ENCODE measurements at places on chromosomes 5 and 9.

GRCh38 chr5:61257421-61257820 lies 74.6 kb upstream of the ZSWIM6 start:
- DNase-seq, result no peak

DNA sequence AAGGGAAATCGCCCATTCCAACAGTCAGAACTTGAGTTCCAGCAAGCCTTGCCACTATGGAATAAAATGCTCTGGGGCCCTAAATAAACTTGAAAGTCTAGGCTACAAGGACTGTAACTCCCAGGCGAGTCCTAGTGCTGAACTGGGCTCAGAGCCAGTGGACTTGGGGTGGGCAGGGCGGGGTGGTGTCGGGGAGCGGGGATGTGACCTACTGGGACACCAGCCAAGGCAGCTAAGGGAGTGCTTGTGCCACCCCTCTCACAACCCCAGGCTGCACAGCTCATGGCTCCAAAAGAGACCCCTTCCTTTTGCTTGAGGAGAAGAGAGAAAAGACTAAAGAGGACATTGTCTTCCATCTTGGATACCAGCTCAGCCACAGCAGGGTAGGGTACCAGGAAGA lies 61.5 kb downstream of the MEIKIN start:
- DNase-seq, result peak; percentile 42

DNA sequence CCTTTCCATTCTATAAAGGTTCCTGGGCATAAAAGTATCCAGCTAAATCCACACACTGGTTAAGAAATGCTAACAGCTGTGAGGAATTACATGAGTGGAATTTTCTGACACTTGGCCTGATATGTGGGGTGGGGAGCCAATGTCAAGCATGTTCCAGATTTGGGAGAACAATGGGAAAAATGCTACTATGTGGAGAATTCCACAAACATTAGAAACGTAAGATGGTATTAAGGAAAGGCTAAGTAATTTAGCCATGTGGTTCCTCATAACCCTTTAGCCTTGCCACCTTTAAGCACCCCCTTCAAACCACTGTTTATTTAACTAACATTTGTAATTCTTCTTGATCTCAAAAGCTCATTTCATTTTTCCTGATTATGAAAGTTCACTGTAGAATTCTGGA lies 149.2 kb downstream of the GNA14 start:
- DNase-seq, result no peak

GRCh38 chr5:157877821-157878220 lies 18.9 kb upstream of the CLINT1 start:
- DNase-seq, result no peak

GRCh38 chr5:77920359-77921058 lies 144.4 kb upstream of the TBCA start:
- DNase-seq, result no peak

DNA sequence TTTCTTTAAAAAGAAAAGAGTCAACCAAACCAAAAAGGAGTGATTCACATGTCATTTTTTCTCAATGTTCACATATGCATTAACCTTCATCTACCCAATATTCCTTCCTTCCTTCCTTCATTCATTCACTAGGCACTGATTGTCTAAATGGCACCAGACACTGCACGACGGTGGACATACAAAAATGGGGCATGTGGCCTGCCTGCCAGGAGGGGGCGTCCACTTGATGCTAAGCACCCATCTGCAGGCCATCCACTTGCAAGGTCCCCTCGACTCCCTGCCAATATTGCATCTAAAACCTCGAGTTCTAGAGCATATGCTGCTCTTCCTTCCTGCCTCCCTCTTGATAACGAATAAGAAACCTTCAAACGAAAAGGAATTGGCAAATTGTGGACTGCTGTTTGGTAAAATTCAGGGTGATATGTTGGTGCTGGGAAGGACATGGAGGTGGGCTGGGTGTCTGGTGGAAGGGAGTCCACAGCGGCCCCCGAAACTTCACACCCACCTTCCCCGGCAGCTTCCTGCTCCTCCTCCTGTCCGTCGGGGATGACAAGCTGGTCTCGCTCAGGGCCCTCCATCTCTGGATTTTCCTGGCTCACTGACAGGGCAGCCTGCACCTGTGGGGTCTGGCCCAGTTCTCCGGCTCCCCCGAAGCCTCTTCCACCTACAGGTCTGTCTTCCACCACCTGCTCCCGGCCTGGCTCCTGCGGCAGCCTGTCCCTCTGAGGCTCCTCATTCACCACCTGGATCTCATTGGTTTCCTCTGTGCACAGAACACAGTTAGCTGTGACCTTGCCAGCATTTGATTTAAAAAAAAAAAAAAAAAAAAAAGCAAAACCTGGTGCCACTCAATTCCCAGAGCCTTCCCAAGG lies 64.3 kb downstream of the GOLM1 start:
- DNase-seq, result no peak

GRCh38 chr9:84283946-84284345 lies 56.6 kb downstream of the SLC28A3 start:
- peak; percentile 84 for DNase-seq

- no peak for DNase-seq
Measured at GRCh38 chr9:88628114-88628513, 93.1 kb downstream of the NXNL2 start.

DNA sequence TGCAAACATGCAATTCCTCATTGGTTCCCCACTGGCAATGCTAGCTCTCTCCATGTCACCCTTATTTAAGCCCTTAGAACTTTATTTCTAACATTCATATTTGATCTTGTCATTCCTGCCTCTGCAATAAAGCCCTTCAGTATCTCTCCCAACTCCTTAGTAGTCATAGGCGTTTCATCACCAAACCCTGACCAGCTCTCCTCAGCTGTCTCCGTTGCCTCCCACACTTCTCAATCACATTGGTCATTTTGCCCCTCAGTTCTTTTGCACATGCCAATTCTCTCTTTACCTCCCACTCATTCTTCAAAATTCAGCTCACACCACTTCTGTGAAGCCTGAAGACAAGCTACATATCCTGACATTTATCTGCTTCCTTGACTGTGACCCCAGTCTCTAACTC lies 2.8 kb upstream of the RUSC2 start:
- DNase-seq, result no peak

- DNase-seq, result no peak
Measured at GRCh38 chr5:133260715-133261114, 208.9 kb downstream of the HSPA4 start.

- no peak for DNase-seq
Measured at GRCh38 chr9:100160021-100160420, 61.0 kb downstream of the INVS start.

DNA sequence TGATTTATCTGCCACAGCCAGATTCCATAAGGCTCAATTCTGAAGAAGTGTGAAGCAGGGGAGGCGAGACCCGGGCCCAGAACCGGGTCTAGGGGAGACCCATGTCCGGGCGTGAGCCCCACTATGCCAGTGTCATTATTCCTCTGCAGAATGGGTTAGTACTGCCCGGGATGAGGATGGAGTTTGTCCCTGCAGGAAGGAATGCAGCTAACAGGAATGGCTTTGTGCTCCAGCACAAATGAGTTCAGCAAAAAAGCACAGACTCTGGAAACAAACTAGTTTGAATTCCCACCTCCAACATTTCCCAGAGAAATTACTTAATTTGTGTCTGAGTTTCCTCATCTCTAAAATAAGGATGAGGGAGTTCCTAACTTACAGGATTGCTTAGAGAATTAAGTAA lies 202.9 kb downstream of the SYK start:
- DNase-seq, result no peak

DNA sequence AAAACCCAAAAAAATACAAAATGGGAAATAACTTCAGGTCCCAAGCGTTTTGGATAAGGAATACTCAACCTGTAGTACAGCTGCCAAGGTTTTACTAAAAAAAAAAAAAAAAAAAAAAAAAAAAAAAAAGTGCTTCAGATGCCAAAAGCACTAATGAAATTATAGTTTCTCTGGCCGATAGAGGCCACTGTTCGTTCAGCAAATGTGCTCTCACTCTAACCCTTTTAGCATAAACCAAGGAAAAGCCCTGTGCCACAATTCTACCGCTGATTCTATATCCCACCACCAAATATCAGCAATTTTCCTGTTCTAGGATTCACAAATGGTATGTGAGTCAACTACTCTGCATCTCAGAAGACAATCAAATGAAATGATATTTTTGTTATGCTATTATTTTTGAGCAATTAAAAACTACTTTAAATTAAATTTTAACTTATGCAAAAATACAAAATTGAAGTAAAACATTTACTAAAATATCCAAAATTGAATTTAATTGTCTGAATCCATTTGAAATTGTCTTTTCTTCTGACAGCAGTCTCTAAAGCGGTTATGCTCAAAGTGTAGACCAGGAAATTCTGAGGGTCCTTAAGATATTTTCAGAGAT lies 79.8 kb downstream of the RICTOR start:
- DNase-seq, result peak; percentile 70

GRCh38 chr9:93205045-93205768 lies 21.3 kb downstream of the WNK2 start:
- DNase-seq, result peak; percentile 84

DNA sequence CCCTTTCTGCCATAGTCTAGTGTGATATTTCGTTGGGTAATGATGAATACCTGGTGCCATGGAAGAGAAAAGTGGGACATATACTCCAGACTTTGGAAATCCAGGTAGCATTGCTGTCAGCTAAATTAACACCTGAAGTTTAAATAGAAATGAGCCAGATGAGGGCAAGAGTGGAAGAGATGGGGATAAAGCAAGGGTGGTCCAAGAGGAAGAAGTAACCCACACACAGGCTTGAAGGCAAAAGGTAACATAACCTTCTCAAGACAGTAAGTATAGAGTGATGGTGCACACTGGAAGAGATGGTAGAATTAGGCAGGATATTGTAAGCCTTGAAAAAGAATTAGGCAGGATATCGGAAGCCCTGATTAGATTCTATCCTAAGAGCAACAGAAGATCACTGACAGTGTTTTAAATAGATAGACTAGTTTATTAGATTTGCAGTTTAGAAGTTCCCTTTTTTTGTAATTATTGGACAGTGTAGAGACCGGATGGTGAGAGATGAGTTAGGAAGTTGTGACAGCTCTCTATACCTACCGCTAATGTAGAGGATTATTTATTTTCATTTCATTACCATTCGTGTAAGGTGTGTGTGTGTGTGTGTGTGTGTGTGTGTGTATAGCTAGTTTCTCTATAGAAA lies 16.8 kb downstream of the ANXA1 start:
- no peak for DNase-seq

GRCh38 chr5:123451047-123451446 lies 27.8 kb upstream of the CEP120 start:
- no peak for DNase-seq

- DNase-seq, result peak; percentile 21
Measured at GRCh38 chr5:32276173-32276853, 36.4 kb downstream of the MTMR12 start.

- no peak for DNase-seq
Measured at GRCh38 chr5:125293223-125293622, 546.8 kb upstream of the ZNF608 start.

DNA sequence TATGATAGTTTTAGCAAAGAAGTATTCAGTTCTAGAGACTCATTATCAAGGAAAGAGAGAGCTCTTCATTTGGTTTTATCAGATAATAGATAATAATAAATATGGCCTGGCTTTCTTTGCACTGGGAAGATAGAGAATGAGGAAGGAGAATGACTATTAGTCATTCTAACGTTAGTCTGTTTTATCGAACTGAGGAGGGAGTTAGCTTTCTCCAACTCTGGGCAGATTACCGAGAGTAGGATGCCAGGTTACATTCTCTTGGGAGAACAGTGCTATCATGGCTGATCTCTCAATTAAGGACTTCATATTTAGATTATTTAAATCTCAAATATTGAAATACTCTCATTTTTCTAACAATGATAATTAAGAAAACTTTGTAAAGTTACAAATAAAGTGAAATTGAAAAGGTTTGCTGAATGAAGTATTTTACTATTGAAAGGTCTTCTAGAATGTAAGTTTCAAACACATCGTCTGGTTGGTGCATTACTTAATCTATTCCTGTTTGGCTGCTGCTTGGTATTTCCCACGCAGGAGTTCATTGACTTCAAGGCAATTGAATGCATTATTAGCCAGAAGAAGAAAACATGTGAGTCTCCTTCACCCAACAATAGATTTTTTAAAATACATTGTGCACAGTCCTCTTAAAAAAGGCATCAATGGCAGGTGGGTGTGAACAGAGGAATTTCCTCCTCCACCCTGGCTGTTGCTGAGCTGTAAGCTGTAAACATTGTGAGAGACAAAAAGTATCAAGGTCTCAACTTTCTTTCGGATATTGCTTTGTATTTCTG lies 140.8 kb downstream of the C9orf152 start:
- no peak for DNase-seq

DNA sequence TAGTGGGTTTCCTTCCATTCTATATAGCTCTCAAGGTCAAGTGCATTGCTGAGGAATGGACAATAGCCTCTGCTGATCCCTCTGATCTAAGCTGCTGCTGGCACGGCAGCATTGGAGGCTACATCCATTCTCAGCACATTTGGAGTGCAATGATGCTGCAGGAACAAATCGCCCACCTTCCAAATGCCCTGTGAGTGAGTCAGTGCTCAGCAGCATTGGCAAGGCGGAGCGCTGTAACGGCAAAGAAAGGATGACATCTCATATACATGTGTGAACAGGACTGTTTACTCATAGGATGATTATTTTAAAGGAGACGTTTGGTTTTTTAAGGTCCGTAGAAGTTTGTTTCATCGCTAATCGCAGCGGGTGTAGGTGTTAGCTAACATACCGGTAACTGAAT lies 408.7 kb downstream of the ARHGEF28 start:
- no peak for DNase-seq

DNA sequence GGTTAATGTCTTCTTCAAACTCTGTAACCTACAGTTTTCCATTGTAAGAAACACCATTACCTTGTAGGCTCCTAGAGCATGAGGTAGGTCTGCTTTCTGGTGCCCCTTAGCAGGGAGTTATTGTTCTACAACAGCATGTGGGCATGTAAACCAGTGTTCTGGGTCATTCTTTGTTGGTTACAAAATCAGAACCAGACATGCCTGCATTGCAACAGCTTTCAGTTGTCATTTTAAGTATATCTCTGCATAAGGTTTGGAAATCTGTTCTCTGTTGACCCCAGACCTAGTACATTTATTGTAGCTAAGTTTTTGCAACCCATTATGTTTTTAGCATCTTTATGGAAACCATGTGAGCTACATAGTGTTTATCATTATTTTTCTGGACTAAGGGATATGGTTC lies 10.9 kb downstream of the RGMB start:
- no peak for DNase-seq

DNA sequence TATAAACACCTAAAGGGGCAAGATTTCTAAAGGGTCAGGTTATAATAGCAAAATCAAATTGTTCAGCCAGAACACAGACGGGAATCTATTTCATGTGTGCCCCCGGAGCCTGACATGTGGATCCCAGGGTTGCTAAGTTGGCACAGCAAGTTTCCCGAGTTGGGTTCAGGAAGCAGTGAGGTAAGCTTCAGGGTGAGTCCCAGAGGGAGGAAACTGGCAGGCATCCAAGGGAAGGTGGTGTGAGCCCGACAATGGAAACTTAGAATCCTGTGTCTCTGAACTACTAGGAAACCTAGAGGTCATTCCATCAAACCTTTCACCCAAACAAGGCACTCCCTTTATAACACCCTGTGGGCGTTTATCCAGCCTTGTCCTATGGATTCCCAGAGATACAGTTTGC lies 98.4 kb downstream of the ADRB2 start:
- no peak for DNase-seq

GRCh38 chr5:124677374-124678351 lies 68.8 kb downstream of the ZNF608 start:
- peak; percentile 89 for DNase-seq

GRCh38 chr5:107704681-107705401 lies 34.1 kb upstream of the EFNA5 start:
- DNase-seq, result peak; percentile 51
